ENCODE measurements at places on chromosomes 11 and 22. TPM values are rescaled to one million over a fixed set of nuclear protein-coding genes. Genes with fewer than 3 reads are reported as not detected.

DNA sequence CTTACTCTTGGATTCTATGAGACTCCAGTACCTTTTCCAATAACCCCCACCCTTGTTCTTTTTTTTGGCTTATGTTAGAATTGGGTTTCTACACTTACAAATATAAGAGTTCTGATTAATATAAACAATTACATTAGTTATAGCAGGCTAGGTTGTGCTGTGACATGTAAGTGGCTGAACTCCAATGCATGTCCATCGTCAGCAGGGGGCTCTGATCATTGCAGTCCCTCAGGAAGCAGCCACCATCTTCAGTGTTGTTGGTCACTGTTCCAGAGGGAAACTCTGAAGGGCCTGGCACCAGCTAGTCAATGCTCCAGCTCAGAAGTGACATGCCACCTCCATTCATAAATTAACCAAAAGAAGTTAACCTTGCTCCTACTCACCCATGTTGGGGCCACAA is 5.6 kb downstream of the LIPT2 start:
- H3K27ac ChIP-seq = no peak overlapping the region
- no peaks in the 10 kb centered on the region for H3K4me1 ChIP-seq
- DNase-seq = no peak
- H3K27me3 ChIP-seq = no peaks in the 10 kb centered on the region
- H3K4me3 ChIP-seq = no peak overlapping the region
- no peaks in the 10 kb centered on the region for H3K36me3 ChIP-seq

- DNase-seq = no peak
- no peaks in the 10 kb centered on the region for H3K27me3 ChIP-seq
- no peak overlapping the region for H3K4me3 ChIP-seq
Observed at GRCh38 chr11:121890377-121890776, 225.6 kb downstream of the BLID start.

DNA sequence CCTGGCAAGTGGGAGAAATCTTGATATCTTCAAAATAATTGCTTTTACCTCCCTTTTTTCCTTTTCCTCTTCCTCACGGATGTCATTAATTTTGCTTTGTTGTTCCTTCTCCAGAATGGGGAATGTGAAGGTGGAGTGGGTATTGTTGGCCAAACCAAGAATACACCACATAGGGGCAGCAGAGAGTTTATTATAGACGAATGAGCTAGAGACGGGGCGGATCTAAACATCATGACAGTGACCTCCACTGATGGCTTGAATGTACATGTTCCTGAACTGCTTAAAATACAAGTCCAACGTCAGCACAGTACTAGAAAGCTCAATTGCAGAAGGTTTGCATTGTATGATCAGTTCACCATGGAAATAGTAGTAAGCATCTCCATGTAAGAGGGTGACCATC is 122.3 kb upstream of the SNX19 start:
- no peak for DNase-seq
- no peak overlapping the region for H3K27ac ChIP-seq
- H3K4me1 ChIP-seq = no peaks in the 10 kb centered on the region
- H3K36me3 ChIP-seq = no peaks in the 10 kb centered on the region

DNA sequence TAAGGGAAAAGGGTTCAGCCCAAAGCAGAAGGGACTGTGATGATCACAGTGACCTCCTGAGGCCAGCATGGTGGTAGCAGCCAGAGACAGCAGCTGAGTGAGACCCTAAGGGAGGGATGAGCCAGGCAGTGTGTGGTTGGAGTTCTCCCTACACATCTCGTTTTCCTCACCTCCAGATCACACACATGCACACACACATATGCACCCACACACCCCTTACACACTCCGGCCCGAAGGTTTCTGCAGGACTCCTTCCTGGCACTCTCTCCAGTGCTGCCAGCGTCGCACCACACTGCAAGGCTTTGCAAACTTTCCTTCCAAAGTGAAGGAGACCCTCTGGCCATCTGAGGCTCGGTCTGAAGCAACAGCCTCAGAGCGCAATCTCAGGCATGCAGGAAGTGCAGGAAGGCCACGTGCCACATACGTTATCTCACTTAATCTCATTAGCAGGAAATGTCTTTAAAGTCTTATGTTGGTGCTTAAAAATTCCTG is 26.9 kb upstream of the TP53I11 start:
- H3K4me1 ChIP-seq = no peaks in the 10 kb centered on the region
- H3K36me3 ChIP-seq = no peaks in the 10 kb centered on the region
- no peak overlapping the region for H3K4me3 ChIP-seq
- DNase-seq = no peak
- no peak overlapping the region for H3K27ac ChIP-seq
- H3K27me3 ChIP-seq = no peaks in the 10 kb centered on the region

- no peak overlapping the region for H3K27ac ChIP-seq
- H3K4me3 ChIP-seq = no peak overlapping the region
- no peak for DNase-seq
- no peaks in the 10 kb centered on the region for H3K36me3 ChIP-seq
- no peaks in the 10 kb centered on the region for H3K27me3 ChIP-seq
- peaks cover 13% of the 10 kb centered on the region for H3K4me1 ChIP-seq
Observed at GRCh38 chr11:13259374-13259773, 18.2 kb upstream of the BMAL1 start.

Gene BUD13
- total RNA-seq = 25.9 TPM

Gene MMP10
- 0.19 TPM for total RNA-seq

Gene PIK3IP1
- total RNA-seq = 65.9 TPM

Gene CEND1
- total RNA-seq = 1.0 TPM

Measured in testis (tissue), 5 donors.